ENCODE measurements at places on chromosomes 11 and 22.

DNA sequence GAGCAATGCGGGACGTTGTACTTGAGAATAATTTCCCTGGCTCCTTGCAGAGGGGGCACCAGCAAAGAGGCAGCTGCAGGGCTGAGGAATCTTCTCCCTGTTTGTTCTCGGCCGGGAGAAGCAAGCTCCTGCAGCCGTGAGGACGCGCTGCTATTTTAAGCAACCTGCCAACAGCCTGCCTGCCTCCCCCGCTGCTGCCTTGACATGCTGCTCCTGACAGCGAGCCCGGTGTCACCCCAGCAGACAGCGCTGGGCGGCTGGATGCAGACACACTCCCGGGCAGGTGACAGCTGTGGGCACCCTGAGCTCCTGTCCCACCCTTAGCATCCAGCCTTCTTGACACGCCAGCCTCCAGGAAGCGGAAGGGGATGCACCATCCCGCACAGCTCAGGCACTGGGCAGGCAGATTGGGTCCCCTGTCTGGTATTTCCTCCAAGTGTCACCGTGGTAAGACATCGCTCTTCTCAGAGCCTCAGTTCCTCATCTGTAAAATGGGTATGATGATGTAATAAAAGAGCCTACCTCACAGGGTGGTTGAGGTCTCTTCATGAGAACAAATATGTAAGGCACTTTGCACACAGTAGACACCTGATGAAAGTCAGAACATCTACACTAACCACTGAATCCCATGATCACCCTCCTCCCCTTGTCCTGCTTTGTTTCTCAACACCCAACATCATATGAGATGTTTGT is 530.6 kb downstream of the MN1 start:
- no peak for DNase-seq

- DNase-seq, result no peak
These were observed 13.1 kb downstream of the C11orf96 start for GRCh38 chr11:43955381-43956118.

DNA sequence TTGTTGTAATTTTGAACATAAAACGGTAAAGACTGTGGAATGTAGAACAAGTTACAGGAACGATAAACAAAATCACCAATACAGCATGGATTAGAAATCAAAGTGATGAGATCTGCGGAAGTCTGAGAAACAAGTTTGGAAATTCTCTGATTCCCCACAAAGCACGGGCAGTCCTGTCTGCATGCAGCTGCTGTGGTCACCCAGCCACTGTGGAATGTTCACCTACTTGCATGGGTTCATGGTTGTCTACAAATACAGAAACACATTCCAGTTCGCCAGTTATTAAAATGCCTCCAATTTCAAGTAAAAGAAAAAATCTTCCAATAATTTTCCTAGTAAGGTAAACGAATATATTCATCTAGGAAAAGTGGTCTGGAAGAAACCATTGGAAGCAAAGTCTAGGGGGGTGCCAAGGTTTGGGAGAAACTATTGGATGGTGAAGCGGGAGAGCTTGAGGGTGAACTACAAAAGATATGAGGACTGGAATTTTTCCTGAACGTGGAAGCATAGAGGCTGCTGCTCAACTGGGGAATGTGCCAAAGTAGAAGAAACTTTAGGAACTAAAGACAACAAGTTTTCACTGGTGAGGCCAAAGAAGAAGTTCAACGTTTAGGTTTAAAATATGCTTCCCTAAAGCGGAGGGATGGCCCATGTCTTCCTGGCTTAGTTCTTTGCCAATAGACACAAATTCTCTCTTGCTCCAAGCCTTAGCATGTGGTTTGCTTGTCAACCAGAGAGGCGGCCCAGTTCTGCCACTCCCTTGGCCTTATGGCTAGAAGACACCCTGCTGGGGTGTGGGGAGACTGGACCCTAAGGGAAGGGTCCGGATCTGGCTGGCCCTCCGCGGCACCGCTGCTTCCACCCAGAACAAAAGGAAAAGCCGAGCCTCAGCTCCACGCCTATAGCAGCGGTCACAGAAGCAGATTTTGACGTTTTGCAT is 70.2 kb downstream of the CTTN start:
- no peak for DNase-seq

DNA sequence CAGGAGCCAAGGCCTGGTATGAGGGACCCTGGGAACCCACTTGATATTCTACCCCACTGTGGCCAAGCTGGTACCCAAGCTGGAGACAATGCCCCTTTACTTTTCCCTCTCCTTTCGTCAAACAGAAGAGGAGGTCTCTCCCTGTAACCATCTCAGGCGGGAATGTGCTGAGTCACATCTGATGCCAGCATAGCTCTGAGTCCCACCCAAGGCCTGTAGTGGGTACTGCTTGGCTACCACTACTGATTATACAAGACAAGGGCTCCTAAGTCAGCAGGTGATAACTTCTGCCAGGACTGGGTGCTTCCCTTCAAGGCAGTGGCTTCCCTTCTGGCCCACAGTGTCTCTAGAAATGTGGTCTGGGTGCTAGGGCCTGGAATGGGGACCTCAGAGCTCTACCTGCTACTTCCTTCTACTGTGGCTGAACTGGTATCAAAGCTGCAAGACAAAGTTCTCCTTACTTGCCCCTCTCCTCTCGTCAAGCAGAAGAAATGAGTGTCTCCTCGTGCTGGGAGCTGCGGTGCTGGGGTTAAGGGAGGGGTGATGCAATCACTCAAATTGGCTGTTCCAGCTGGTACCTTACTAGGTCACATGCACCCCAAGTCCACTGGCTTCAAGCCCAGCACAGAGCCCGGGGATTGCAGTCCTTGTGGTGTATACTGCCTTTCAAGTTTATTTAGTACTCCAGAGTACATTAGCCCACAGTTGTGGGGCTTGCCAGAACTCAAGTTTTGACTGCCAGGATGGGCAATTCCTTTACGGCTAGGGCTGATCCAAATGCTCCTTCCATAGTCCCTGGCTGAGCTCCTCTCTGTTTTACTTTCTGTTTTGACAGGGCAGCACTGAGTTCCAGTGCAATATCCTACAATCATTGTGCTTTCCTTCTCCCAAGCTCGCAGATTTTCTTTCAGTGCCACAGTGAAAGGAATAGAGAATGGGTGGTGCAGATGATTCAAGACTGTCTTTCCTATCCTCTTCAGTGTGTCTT is 419.7 kb upstream of the CNTN5 start:
- no peak for DNase-seq

- DNase-seq, result no peak
These were observed 218.3 kb downstream of the BRD1 start for GRCh38 chr22:49609207-49609876.

DNA sequence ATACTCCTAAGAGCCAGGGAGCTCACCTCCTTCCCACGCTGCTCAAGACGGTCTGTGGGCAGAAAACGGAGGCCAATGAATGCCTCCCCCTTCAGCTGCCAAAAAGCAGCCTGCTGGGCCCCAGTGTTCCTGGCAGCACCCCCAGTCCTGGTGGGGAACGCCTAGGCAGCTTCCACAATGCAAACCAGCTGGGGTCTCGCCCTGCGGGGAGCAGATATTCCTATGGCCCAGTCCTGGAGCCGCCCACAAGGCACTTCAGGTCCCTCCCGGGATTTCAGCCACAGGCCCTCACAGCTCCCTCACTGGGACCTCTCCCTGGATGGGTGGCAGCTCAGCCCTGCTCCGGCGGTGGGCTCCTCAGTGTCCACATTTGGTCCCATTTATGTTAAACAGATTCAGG is 29.2 kb downstream of the A4GALT start:
- DNase-seq, result no peak

- DNase-seq, result no peak
These were observed 86.9 kb upstream of the IGLL5 start for GRCh38 chr22:22800716-22801115.

DNA sequence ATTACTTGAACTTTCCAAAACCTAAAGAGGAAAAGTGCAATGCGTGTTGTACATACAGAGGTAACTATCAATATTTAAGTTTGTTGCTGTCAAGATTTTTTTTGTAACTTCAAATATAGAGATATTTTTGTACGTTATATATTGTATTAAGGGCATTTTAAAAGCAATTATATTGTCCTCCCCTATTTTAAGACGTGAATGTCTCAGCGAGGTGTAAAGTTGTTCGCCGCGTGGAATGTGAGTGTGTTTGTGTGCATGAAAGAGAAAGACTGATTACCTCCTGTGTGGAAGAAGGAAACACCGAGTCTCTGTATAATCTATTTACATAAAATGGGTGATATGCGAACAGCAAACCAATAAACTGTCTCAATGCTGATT is 2.1 kb downstream of the ADM start:
- DNase-seq, result no peak

DNA sequence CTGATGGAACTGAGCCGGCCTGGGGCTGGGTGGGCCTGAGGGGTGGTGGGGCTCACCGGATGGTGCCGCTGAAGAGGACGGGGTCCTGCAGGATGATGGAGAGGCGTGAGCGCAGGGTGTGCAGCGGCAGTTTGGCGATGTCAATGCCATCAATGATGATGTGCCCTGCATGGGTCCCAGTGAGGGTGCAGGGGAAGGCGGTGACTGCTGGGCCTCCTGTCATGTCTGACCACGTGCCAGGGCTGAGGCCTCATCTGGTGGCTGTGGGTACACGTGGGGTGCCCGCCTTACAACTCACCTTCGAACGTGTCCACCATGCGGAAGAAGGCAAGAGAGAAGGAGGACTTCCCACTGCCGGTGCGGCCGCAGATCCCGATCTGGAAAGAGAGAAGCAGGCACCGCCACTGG is 7.1 kb upstream of the KCNJ11 start:
- DNase-seq, result no peak

DNA sequence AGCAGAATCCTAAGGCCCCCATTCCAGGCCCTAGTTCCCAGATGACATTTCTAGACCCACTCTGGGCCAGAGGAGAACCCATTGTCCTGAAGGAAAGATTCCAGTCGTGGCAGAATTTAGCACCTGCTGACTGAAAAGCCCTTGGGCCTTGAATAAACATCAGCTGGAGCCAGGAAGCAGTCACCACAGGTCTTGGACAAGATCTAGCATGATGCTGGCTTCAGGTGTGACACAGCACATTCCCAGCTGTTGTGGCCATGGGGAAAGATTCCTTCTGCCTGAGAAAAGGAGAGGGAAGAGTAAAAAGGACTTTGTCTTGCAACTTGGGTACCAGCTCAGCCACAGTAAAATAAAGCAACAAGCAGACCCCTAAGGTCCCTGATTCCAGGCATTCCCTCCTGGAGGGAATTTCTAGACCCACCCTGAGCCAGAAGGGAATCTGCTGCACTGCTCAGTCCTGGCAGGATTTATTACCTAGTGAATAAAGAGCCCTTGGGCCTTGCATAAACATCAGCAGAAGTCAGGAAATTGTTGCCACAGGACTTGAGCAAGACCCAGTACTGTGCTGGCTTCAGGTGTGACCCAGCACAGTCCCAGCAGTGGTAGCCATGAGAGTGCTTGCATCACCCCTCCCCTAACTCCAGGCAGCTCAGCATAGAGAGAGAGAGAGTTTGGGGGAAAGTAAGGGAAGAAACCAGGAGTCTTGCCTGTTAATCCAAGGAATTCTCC is 42.5 kb upstream of the PAMR1 start:
- DNase-seq, result peak; percentile 48

GRCh38 chr11:96272529-96273222 is 70.3 kb downstream of the MAML2 start:
- DNase-seq, result no peak

GRCh38 chr11:22179626-22180025 is 13.3 kb upstream of the ANO5 start:
- DNase-seq, result no peak

Measured in HL-60 (cell line).